ENCODE measurements at places on chromosomes 11 and 22. TPM values are rescaled to one million over a fixed set of nuclear protein-coding genes. Genes with fewer than 3 reads are reported as not detected.

DNA sequence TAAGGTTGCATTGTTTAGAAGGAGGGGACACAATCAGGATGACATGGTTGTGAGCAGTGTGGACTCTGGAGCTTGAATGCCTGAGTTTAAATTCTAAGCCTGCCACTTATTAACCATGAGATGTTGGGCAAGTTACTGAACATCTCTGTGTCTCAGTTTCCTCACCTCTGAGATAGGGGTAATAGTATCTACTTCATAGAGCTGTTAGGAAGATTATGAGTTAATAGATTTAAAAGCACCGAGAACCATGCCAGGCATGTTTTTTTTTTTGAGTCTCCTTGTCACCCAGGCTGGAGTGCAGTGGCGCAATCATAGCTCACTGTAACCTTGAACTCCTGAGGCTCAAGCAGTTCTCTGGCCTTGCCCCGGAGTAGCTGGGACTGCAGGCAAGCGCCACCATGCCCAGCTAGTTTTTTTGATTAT lies 33.3 kb downstream of the ST14 start:
- DNase-seq: no peak

GRCh38 chr11:73141031-73141308 lies 1.1 kb downstream of the FCHSD2 start:
- DNase-seq: no peak

GRCh38 chr11:21456186-21456585 lies 736.7 kb upstream of the ANO5 start:
- DNase-seq: no peak

GRCh38 chr22:19648419-19648929 lies 65.8 kb upstream of the SEPTIN5 start:
- DNase-seq: no peak

DNA sequence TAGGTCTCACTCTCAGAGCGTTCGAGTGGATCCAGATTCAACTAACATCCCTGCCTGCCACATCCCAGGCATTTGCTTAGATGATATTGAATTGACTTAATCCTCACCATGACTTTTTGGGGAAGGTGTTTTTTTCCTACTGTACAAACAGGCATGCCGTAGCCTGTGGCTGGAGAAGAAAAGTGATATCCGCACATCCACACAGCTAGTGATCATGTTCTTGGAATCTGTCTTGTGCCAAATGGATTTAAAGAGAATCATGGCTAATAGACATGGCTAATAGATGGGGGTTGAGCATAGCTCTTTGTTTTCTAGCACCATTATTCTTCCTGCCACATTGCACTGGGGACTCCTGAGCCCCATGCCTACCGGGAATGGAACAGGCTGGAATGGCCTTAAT lies 82.1 kb upstream of the THY1 start:
- no peak for DNase-seq

DNA sequence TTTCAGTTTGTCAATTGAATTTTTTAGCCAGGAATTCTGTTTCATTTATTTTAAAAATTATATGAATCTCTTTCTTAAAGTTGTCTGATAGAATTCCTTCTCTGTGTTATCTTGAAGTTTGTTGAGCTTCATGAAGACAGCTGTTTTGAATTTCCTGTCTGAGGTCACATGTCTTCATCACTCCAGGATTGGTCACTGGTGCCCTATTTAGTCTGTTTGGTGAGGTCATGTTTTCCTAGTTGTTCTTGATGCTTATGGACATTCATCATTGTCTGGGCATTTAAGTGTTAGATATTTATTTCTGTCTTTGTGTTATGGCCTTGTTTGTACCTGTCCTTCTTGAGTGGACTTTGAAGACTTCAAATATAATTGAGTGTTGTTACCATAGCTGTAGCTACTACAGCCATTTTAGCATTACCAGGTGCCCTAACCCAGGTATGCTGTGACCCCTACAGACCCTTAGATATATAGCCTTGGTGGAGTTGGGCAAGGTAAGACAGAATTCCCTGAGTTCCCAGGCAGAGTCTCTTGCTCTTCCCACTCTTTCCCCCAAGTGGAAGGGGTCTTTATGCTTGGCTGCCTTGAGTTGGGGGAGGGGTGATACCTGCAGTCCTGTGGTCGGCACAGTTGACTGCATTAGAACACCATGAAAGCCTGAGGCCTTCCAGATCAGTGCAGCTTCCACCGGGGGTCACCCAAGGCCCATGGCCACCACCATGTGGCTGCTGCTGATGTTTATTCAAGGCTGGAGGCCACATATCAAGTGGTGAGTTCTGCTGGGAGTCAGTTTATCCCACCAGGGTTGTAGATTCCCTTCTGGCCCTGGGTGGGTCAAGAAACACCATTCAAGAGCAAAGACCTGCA lies 229.6 kb downstream of the DYNC2H1 start:
- DNase-seq: no peak

MYO18B gene
- total RNA-seq: 0.54 TPM

CSNK2A3 gene
- total RNA-seq: 0.54 TPM

LRRC51 gene
- 2.7 TPM for total RNA-seq

All from hematopoietic multipotent progenitor cell (in vitro differentiated cells).